GM13976 (cell line): ENCODE measurements at places on chromosomes 5 and 9.

GRCh38 chr5:73678322-73678740, 52.3 kb downstream of the ARHGEF28 start:
- DNase-seq: no peak

GRCh38 chr5:153043886-153044285, 446.6 kb upstream of the GRIA1 start:
- DNase-seq: no peak

DNA sequence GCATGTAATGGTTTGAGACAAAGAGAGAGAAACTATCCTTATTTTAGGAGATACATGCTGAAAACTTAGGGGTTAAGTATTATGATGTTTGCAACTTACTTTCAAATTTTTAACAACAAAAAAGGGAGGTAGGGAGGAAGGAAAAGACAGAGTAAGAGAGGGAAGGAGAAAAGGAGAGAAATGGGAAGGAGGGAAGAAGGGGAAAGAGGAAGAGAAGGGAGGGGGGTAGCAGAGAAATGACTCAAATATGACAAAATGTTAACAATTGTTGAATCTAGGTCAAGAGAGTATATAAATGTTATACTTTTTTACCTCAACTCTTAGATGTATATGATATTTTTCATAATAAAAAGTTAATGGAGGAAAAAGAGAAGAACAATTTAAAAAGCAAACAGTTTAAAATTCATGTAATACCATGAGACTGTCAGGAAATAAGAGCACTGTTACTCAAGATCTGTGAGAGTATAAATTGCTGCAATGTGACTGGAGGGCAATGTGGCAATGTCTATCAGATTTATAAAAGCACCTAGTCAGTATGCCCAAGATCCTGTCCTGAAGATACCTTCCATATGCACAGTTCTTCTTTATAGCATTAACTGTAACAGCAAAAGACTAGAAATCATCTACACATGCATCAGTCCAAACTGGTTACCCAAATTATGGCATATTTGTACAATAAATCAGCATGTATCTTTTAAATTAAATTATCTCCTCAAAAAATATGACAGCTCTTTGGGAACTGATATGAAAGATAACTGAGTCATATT, 16.3 kb downstream of the FBXW11 start:
- DNase-seq: no peak

DNA sequence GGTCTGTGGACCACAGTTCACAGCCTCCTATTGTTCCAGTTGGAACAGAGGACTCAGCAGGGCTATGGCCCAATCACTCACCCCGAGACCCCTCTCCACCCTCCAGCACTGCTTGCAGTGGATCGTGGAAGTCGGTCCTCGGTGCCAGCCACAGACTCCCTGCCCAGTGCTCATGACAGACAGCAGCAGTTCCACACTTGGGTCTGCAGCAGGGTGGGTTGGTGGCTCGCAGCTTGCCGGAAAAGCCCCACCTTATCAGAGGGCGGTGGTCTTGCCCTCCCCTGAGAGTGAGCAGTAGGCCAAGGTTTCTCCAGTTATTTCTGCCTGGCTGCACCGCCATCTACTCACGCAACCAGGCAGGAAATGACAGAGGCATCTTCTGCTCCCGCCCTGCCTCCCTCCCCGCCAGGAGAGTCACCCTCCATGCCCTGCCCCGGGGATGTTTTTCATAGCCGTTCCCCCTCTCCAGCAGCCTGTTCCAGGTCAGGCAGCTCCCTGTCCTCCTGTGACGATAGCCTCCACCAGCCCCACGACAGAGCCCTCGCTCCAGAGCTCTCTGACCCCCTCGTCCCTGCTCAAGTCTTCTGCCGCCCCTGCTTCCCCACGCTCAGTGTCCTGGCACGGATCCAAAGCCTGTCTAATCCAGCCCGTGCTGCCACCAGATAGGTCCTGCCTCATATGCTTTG, 34.5 kb downstream of the UNC5A start:
- DNase-seq: no peak

GRCh38 chr9:127989094-127989493, 8.3 kb upstream of the EEIG1 start:
- DNase-seq: no peak

DNA sequence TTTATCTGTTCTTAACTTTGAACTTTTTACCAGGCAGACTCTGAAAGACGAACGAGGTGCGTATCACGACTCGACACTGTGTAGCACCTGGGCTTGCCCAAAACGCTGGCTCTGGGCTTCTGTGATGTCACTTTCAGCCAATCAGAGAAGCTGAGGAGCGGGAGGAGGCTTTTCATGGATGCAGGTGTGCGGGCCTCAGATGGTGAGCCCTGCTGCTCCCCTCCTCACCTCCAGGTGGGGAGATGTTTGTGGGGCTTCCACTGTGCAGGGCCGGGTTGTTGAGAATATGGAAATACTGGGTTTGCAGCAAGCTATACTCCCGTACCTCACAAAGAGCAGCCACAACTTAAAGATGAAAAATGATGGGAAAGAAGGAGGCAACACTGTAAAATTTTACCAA, 246.3 kb downstream of the IRX2 start:
- no peak for DNase-seq

DNA sequence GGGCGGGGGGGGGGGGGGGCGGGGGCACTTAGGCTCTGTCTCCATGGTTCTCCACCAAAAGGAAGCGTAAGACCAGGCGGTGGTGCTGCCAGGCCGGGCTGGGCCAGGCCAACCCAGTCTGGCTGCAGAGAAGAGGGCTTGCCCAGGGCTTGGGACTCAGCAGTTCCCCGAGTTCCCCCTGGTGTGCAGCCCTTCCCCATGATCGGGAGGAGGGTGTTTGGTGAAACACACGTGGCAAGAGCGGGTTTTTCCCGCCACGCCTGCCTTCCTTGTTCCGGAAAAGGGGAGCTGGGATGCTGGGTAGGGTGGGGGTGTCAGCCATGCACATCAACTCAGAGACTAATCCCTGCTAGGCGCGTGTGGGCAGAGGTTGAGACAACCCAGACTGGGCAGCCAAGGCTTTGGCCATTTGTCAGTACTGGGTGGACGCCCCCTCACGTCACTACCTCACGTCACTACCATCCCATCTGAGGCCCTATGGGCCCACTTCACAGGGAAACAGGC, 32.9 kb downstream of the PRRX2 start:
- DNase-seq: no peak

GRCh38 chr9:15936306-15936921, 383.6 kb downstream of the CCDC171 start:
- DNase-seq: no peak

- DNase-seq: no peak
Observed at GRCh38 chr5:57715296-57715695, 232.7 kb upstream of the ACTBL2 start.

DNA sequence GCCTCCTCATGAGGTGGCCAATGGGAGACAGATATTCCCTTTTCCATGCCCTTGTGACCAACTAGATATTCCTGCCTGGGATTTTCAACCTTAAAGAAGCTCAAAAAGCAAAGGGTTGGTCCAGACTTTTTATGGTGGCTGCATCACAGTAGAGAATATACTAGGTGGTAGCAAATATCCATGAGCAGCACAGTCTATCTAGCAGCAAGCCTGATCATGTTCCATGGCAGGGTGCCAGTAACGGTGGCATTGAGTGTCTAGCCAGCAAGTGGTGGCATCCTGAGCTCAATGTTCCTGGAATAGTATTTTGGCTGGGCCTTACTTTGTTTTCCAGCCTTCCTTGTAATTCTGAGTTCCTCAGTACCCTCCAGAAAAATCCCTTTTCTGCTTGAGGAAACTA, 25.8 kb downstream of the CDC25C start:
- no peak for DNase-seq

DNA sequence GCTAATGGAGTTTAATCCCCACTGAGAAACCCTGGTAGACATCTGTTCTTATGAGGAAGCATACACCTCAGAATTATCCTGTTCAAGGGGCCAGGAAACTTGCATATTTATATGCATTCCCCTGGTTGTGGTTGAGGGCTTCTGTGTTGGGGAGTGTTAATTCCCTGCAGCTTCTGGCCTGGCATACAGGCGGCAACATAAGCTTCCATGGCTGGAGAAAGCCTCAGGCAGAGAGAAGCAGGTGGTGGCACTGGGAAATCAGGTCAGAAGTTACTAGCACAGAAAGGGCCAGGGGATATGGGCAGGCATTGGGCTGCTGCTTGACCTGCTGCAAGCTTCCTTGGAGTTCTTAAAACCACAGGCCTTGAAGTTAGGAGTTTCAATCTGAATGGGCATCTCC, 166.1 kb upstream of the SEMA6A start:
- DNase-seq: no peak

DNA sequence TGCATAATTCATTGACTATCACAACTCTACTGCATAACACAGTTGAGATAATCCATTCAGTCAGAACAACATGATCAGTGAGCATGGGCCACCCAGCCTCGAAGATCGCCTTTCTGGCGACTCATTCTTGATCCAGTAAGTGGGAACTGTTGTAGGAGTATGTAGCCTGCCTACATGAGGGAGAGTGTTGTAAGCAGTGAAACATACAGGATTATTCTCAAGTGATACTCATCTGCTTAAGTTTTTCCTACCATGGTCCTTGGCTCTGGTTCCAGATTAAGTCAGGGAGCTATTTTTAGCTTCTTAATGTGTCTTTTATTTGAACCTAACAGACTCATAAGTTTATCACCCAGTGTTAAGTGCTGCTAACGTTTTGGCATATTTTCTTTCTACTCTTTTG, 44.0 kb downstream of the TNPO1 start:
- DNase-seq: no peak

GRCh38 chr5:126385524-126386502, 37.4 kb upstream of the GRAMD2B start:
- no peak for DNase-seq

- no peak for DNase-seq
Observed at GRCh38 chr5:64364426-64364825, 141.4 kb upstream of the RGS7BP start.

GRCh38 chr9:6565312-6565711, 80.2 kb downstream of the GLDC start:
- DNase-seq: no peak

GRCh38 chr5:14039063-14039462, 94.6 kb upstream of the DNAH5 start:
- no peak for DNase-seq

DNA sequence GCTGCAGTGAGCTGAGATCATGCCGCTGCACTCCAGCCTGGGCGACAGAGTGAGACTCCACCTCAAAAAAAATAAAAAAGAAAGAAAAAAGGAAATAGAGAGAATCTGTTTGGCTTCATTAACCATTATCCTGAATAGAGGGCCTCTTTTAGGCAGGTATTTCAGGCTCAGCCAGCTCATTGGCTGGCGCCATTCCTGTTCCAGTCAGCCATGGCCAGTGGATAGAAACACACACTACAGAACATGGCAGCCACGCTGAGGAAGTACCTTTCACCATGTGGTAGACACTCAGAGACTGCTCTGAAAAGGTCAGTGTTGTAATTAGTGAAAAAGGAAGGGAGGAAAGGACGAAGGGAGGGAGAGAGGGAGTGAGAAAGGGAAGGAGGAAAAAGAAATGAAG, 340.0 kb upstream of the ACTBL2 start:
- DNase-seq: no peak
